ENCODE measurements at places on chromosomes 4 and X.

GRCh38 chr4:62135565-62136156, 935.5 kb downstream of the ADGRL3 start:
- no peak for DNase-seq

DNA sequence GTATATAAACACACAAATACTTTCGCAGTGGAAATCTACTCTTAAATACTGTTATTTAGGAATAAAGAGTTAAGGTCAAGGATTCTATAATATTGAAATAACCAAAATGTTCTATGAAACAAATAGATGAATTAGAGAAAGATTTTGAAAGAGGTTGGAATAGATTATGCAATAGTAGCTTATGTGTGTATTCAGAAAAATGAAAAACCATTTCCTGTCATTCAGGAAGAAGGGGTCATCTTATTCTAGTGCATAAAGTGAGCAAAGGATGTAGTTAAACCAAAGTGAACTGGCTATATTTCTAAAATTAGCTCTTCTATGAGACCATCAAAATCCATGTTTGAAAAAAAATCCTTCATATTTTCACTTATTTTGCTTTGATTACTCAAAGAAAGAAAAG, 30.0 kb upstream of the MYOZ2 start:
- no peak for DNase-seq

GRCh38 chr4:154329268-154329868, 162.2 kb downstream of the DCHS2 start:
- no peak for DNase-seq

DNA sequence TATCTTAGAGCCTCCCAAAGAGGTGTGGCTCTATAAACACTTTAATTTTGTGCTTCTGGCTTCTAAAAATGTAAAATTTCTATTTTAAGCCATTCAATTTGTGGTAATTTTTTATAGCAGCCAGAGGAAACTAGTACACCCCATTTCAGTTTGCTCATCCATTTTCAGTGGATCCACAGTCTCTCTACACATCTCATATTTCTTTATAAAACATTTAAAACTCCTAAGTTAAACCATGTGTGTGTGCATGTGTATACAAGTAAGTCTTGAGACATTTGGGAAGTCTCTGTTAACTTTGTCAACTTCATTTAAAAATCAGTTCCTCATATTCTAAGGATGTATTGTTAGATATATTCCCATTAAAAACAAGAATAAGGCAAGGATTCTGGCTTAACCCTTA, 273.2 kb downstream of the IL15 start:
- no peak for DNase-seq

GRCh38 chr4:22129454-22130029, 181.0 kb upstream of the KCNIP4 start:
- no peak for DNase-seq

DNA sequence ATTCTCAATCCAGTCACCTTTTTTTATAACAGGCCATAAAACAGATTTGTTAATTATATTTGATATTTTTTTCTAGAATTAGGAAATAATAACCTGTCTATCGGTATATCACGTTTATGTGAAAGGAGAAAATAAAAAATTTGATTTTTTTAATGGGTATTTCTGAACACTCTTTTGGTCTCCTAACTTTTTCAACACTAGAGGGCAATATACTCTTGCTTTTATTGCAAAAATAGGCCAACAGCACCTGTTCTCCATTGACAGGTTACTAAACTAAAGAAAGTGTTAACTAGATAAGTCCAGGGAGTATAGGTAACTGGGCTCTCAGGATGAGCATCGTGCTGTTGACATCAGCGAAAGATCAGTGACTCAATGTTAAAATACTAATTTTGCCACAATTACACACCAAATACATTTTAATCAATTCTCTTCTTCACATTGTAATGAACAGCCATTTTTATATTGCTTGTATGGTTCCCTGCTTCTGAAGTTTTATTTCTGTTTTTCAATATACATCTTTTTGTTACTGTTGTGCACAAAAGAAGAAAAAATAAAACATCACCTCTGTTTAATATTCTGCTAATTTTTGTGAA, 22.8 kb downstream of the NDST4 start:
- DNase-seq, result no peak

DNA sequence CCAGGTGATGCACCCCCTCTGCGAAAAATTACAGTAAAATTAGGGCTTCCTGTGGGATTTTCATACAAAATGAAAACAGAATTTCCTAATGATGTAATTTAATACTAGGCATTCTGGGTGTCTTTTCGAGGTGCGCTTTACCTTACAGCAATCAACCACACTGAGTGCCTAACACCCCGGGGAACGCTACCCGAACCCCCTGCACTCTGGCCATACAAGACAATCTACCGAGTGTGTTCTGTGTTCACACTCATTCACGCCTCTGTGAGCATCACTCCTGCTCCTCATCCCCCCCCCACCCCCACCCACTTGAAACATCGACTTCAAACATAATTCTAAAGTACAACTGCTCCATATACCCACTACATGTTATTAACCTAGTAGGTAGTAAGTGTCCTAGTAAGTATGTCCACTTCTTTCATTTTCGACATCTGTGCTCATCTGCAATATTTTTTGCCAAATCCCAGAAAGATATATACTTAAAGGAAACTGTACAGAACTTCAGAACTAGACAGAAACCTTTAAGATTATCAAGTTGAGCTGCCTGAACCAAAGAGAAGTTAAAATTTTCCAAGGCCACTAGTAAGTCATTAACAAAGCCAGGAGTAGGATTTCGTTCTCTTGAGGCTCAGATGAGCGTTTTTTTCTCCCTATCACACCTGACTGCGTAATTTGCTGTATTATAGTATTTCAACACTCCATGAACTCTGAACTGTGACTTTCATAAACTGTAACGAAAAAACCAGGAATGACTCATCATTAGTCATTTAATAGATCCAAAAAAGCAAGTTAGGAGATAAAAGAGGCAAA, 80.0 kb downstream of the FAT1 start:
- DNase-seq, result no peak

DNA sequence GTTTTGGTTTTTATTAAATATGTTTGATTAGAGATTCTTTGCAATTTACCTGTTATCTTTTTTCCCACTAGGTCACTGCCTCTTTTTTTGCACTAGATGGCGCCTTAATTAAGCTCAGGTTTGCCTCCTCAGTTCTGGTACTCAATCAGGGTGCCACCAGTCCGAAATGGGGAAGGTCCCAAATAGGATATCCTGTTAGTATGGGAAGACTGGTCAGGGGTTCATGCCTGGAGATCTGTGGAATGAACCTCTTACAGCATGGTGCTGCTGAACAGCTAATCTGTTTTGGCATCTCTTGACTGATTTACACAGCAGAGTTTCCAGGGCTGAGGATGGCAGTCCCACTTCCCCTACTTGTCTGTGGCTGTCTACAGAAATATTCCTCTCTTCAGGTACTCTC, 24.2 kb upstream of the VSIG1 start:
- no peak for DNase-seq

DNA sequence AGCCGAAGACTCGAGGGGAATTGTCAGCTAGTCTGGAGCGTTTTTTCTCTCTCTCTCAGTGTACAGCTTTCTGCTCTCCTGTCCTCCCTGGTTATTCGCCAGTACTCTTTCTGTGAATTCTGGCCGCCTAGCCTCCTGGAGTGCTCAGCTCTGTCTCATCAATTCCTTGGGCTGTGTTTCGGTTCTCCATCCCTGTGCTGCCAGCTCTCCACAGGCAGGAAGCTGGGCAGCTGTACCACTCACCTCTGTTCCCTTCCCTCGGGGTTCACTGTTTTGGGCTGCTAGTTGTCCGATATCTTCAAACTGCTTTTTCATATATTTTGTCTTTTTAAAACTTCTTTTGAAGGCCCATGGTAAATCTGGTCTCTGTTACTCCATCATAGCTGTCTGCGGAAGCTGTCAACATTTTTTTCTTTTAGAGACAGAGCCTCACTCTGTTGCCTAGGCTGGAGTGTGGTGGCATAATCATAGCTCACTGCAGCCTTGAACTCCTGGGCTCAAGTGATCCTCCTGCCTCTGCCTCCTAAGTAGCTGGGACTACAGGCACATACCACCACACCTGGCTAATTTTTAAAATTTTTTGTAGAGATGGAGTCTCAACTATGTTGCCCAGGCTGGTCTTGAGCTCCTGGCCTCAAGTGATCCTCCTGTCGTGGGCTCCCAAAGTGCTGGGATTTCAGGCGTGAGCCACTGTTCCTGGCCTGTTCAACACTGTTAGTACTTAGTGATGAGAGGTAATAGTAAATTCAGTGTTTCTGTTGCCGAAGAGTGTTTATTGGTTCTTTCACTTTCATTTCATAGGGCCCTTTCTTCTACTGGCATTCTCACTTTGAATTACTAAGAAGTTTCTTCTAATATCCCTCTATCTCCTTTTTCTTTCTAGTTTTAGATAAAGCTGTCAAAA, 18.6 kb downstream of the ZCCHC4 start:
- no peak for DNase-seq

GRCh38 chr4:185312699-185313098, 83.0 kb downstream of the LRP2BP start:
- no peak for DNase-seq

- no peak for DNase-seq
Observed at GRCh38 chr4:140308366-140309123, 64.9 kb upstream of the SCOC start.
